ENCODE measurements at places on chromosomes 11 and 22.

- DNase-seq, result peak; percentile 26
Observed at GRCh38 chr22:19879246-19879570, 24.5 kb upstream of the GNB1L start.

GRCh38 chr11:87033561-87033960, 4.2 kb upstream of the TMEM135 start:
- DNase-seq, result no peak

DNA sequence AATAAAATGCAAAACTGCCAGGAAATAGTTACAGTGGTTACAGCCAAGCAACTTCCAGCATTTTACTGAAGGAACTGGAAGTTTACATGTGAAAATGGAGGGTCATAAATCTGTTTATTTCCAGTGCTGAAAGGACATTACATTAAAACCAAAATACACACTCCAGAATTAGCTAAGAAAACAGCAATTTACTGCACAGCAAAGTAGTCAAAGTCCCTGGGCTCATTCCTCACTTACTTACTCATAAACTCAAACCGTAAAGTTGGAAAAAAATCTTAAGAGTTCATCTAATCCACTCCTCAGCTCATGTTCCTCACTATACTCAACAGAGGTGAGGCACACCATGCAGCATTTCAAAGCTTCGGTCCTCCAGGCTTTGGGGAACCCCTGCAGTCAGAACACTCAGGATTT, 17.4 kb downstream of the CTSC start:
- no peak for DNase-seq

DNA sequence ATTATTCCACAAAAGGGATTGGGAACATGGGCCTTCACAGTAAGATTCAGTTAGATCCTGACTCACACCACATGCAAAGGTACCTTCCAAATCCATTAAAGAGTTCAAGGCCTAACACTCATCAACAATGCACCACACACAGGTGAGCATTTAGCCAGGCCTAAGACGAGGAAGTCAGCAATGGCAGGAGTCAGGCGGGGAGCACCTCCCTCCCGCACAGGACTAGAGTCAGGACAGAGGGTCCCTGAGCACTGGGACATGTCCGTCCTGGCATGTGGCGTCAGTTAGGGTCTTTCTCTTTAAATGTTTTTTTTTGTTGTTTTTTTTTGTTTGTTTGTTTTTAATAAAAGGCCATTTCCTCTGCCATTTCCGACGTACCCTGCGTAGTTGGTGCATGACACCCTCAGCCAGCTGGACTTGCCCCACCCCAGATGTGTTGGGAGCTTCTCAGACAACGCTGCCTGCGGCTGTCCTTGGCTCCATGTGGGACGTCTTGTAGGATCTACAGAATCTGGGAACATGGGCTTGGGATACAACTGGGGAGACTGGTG, 1458.6 kb downstream of the BRD1 start:
- DNase-seq, result no peak

- DNase-seq, result no peak
Observed at GRCh38 chr11:68414496-68415221, 45.9 kb upstream of the PPP6R3 start.

DNA sequence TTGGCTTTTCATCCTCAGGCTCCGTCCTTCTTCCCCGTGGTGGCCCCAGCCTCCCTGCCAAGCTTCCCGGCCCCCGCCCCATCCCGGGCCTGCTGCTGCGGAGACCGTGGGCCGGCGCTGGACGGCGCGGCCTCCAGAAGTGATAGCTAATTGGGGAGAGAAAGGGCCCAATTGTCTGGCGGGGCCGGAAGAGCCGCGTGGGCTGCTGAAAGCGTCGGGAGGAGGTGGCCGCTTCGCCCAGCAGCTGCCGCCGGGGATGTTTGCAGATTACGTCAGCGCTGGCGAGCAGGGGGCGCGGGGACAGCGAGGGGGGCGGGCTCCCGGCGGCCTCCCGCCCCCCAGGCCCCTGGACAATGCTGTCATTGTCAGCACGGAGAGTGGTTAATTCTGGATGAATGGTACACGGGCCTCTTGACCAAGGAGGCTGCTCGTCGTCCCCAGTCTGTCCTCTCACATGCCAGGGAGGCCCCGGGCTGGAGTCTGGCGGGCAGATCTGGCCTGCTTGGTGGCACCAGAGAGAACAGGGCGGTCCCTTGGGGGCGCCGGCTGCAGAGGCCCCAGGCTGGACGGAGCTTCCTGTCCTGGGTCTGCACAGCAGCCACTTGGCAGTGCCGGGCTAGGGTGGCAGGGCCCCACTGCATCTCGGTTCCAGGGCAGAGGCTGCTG, 1.6 kb downstream of the SMIM38 start:
- no peak for DNase-seq

DNA sequence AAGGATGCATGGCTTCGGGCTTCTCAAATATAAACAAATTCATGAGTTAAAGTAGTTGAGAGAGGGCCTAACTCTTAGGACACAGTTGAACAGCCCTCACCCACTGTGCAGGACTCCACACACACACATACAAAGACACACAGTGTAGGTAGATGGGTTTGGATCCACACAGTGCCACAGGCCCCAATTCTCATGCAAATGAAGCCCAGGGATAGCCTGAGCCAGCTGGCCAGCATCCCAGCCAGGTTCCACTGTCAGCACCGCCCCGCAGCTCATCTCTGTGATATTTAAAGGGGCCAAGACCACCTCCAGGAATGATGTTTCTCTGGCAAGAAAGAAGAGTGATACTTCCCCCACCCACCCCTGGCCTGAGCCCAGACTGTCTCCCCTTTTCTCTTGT, 11.7 kb downstream of the SLC35C1 start:
- no peak for DNase-seq

DNA sequence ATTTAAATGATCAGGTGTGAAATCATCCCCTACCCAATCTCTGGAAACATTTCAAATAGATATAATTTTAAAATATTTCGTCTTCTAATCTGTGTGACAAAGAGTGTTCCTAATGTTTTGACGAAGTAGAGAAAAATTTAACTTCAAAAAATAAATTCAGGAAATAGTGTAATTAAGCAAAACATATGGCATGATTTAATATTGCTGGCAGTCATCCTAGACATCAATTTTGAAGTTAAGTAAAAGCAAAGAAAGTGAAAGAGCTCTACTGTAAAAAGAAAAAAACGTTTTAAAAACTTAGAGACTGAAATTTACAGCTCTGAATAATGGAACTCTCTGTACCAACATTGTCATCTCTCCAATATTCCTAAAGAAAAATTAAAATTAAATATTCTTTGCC, 1062.3 kb downstream of the LRRC4C start:
- no peak for DNase-seq

DNA sequence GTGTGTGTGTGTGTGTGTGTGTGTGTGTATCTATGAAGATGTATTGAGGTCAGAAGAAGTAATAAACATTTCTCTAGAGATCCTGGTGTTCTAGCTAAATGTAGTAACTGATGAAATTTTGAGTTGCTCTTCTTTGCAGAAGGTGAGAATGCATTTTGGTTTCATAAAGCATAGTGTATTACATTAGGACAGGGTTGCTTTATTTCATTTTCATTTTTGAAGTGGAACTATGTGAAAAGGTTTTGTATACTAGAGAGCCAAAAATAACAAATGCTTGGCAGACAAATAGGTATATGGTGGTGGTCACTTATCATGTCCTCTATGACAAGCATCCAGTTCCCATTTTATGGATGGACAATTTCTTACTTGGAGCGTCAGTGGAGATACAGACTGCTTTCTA, 99.0 kb downstream of the CASP12 start:
- DNase-seq, result no peak

DNA sequence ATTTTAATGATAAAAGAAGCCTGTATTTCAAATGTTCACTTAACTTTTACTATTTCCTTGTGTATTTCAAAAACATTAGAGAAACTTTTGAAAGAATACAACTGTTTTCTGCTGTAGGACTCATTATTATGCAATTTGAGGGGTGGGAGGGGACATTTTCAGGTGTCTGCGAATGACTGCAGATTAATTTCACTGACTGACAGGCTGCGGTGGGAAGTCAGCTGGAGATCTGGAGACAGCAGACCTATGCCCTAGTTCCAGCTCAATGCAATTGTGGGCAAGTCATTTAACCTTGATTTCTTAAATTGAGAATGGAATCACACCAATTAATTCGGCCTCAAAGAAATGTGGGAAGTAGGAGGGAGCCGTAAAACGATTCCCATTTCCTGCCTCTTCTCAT, 128.7 kb downstream of the ARL14EP start:
- DNase-seq, result no peak

- no peak for DNase-seq
Observed at GRCh38 chr22:23065495-23066122, 4.7 kb upstream of the GNAZ start.

DNA sequence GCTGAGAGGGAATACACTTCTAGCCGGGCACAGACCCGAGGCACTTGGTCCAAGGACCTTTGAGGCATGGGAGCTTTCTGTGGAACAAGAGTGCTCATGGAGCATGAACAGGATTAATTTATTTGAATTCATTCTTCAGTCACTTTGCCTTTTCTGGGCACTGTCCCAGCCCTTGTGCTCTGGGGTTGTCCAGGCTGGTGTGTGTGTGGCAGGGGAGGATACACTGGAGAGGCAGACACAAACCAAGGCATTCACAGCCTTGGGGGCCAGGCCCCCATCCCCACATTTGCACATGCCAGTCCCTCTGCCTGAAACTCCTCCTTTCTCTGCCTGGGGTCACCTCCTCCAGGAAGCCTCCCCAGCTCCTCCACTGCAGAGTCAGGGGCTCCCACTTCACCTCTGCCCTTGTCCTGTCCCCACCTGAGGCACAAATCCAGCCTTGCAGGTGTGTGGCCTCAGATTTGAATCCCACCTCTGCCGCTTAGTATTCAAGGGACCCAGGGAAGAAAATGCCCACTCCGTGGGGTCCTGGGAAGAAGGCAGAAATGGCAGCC, 55.5 kb downstream of the MYO7A start:
- DNase-seq, result no peak

- DNase-seq, result no peak
Observed at GRCh38 chr22:22894740-22895731, 7.4 kb downstream of the IGLL5 start.

DNA sequence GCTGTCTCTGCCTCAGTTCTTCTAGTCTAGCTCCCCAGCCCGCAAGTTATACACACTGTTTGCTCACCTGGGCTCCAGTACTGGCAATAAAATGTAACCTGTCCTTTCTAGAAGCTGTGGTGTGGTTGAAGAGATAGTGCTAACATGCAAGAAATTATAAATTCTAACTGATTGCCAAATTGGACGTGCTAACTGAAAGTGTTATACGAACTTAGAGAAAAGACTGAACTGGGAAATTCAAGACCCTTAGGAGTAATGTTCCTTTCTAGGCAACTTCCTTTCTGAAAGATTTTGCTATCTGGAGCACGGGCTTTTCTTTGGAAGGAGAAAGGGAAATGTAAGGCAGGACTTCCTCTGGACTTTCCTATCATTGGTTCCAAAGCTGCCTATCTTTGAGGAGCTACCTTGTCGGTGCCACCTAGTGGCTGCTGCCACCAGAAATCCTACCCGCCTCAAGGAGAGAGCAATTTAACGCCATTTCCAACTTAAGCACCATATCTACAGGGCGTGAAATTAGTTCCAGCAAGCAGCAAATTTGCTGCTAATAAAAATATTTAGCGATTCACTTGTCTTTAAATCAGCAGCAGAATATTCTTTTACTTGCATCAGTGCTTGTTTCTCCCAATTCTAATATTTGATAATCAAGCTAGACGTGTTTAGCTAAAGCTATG, 12.7 kb upstream of the TMEM218 start:
- DNase-seq, result peak; percentile 62

DNA sequence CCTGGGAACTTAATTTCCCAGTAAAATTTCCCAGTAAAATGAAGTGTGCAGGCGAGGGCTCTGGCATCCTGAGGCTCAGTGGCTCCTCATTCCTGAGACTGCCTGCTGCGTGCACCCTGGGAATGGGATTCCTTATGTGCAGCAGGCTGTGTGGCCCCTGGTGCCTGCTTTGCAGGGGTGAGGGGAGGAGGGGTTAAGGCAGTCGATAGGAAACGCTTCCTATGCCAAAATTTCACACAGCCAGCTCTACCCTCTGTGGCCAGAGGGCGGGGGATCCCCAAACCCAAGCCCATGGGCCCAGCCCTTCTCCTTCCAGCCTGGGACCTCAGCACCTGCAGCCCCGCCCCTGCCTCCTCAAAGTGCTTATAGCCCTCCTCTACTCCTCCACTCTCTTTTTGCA, 12.1 kb upstream of the BAIAP2L2 start:
- no peak for DNase-seq

DNA sequence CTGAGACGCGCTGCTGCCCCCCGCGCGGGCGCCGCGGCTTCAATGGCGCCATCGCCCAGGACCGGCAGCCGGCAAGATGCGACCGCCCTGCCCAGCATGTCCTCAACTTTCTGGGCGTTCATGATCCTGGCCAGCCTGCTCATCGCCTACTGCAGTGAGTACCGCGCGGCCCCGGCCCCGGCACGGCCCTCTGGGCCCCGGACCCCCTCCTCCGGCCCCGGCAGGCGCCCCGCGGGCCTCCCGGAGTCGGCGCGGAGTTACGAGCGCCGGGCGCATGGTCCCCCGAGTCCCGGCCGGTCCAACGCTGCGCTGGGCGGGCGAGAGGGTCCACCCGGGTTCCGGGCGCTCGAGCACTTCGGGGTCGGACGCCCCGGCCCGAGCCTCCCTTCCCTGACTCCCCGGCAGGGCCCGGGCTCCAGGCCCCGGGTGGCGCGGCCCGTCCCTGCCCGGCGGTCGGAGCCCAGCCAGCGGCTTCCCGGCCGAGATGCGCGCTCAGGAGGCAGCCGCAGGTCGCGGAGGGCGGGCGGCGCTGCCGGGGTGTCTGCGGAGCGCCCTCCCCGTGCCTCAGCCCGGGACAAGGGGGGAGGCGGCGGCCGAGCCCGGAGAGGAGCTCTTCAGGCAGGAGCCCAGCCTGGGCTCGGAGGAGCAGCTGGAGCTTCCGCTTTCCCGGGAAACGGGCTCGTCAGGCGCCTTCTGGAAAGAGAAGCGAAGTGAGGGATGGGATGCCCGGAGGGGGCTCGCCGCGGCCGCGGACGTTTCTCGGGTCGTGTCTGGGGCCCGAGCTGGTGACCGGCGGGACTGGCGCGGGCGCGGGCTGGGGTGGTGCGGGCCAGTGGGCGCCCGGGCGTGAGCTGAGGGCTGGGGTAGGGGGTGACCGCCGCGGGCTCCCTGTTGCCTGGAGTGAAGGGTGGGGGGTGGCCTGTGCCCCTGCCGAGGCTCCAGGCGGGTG, 1337.8 kb downstream of the BRD1 start:
- DNase-seq, result no peak

DNA sequence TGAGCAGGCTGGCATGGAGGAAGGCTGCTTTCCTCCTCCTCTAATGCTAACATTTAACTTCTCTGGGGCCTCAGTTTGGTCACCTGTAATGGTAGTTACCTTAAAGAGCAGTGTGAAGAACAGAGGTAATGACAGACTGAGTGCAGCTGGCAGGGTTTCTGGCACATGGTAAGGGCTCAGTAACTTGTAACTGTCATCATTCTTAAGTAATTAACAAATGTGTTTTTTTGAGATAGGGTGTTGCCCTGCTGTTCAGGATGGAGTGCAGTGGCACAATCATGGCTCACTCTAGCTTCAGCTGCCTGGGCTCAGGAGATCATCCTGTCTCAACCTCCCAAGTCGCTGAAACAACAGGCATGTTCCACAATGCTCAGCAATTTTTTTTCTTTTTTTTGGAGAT, 242.0 kb upstream of the SYN3 start:
- DNase-seq, result no peak

- no peak for DNase-seq
Observed at GRCh38 chr11:119192111-119192510, 6.8 kb downstream of the NHERF4 start.

- DNase-seq, result peak; percentile 45
Observed at GRCh38 chr11:133955081-133955891, 1.5 kb downstream of the IGSF9B start.

GRCh38 chr22:29275167-29275566, 7.1 kb downstream of the EWSR1 start:
- no peak for DNase-seq

- DNase-seq, result no peak
Observed at GRCh38 chr11:31141789-31142188, 227.8 kb downstream of the DCDC1 start.
